Pulmonary artery endothelial cell (primary cell): ENCODE measurements at places on chromosomes 12 and 14. TPM values are rescaled to one million over a fixed set of nuclear protein-coding genes. Genes with fewer than 3 reads are reported as not detected.

- DNase-seq = no peak
These were observed 52.7 kb downstream of the PELI2 start for GRCh38 chr14:56170877-56171422.

DNA sequence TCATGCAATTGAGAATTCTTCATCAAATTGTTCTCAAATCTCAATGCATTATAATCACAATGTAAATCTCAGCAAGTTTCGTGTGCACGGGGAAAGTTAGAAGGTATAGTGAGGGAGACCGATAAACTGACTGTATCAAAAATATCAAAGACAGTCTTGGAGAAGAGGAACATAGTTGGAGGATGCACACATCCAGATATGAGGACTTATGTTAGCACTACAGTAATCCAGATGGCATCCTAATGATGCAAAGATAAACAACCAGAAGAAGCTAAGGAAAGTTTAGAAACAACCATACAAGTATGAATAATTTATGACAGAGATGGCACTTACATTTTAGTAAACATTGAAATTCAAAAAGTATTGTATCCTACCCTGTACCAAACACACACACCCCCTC is 760.1 kb downstream of the RPS29 start:
- no peak for DNase-seq

- DNase-seq = no peak
These were observed 15.8 kb downstream of the FGFR1OP2 start for GRCh38 chr12:26954027-26954426.

The GNG2 gene
- total RNA-seq = 0.20 TPM in 1 of 2 replicates, not detected in the other

GRCh38 chr12:105588106-105588505 is 257.6 kb downstream of the C12orf75 start:
- DNase-seq = no peak

- no peak for DNase-seq
These were observed 329.8 kb downstream of the PAWR start for GRCh38 chr12:79360936-79361335.

DNA sequence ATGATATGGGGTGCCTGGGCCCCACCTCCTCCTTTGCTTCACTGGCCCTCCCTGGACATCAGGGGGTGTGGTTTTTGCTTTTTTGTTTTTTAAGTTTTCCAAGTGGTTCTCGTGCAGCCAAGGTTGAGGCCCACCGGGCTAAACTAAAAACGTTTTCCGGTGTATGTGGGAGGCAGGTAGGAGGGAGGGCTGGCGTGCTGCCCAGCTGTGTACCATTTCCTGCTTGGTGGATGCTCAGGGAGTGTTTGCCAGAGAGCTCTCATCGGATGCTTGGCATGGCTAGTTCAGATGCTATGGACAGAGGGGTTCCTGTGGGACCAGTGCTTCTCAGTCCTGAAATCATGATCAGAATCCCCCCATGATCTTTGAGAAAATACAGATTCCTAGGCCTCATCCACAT is 246.4 kb downstream of the CACNA1C start:
- DNase-seq = no peak

The WNT5B gene
- total RNA-seq = 0.14 TPM in 1 of 2 replicates, not detected in the other

- no peak for DNase-seq
These were observed 185.1 kb downstream of the AKAP6 start for GRCh38 chr14:32514236-32514635.

GRCh38 chr14:103027451-103027850 is 29.9 kb downstream of the CDC42BPB start:
- DNase-seq = no peak

GRCh38 chr14:100605230-100605629 is 18.0 kb upstream of the BEGAIN start:
- DNase-seq = no peak

The LTBR gene
- 33.6 and 53.1 TPM in 2 replicates for total RNA-seq

The NKX2-1 gene
- total RNA-seq = not detected in 2 replicates
